Esophagus squamous epithelium (tissue), 5 donors: ENCODE measurements at places on chromosomes 5 and 9.
A peak's percentile ranks its signal among the peaks of the same experiment; 100 is the strongest.

- no peak overlapping the region for H3K4me3 ChIP-seq
- no peak overlapping the region for H3K27ac ChIP-seq
- no peaks in the 10 kb centered on the region for H3K27me3 ChIP-seq
- peaks cover 41% of the 10 kb centered on the region for H3K4me1 ChIP-seq
These were observed 213.4 kb upstream of the ELL2 start for GRCh38 chr5:96175090-96175489.

- DNase-seq: no peak
- H3K4me1 ChIP-seq: peaks cover 3% of the 10 kb centered on the region
- H3K27me3 ChIP-seq: no peaks in the 10 kb centered on the region
- peak overlapping the region; percentile 34 for H3K27ac ChIP-seq
- H3K4me3 ChIP-seq: no peak overlapping the region
These were observed 6.6 kb downstream of the PCDH12 start for GRCh38 chr5:141951332-141951781.

DNA sequence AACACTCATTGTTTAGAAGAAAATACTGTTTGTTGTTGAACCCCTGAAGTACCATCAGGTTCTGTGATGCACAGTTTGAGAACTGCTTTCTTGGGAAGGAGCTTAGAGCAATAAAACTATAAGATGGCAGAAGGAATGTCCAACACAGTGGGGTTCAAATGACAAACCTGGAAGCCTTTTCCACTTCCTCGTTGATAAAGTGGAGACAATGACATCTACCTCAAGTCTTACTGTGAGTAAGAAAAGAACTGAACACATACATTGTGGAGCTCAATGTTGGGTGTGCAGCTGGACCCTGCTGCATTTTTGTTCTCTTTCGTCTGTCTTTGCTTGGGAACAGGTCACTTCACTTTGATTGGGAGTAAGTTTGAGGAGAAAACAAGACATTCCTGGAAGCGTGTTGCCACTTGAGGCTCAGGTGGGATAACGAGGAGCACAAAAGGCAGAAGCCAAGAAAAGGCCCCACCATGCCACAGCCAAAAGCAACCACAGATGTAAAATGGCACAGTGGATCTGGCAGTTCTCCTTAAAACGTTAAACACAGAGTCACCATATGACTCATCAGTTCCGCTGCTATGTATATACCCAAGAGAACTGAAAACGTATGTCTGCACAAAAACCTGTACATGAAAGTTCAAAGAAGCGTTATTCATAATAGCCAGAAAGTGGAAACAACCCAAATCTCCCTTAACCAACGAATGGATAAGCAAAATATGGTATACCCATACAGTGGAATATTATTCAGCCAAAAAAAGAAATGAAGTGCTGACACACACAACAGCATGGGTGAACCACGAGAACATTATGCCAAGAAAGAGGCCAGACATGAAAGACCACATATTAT lies 42.9 kb upstream of the SUB1 start:
- H3K36me3 ChIP-seq: no peaks in the 10 kb centered on the region
- H3K27me3 ChIP-seq: no peaks in the 10 kb centered on the region
- no peak for DNase-seq
- no peak overlapping the region for H3K27ac ChIP-seq
- H3K4me1 ChIP-seq: no peaks in the 10 kb centered on the region

DNA sequence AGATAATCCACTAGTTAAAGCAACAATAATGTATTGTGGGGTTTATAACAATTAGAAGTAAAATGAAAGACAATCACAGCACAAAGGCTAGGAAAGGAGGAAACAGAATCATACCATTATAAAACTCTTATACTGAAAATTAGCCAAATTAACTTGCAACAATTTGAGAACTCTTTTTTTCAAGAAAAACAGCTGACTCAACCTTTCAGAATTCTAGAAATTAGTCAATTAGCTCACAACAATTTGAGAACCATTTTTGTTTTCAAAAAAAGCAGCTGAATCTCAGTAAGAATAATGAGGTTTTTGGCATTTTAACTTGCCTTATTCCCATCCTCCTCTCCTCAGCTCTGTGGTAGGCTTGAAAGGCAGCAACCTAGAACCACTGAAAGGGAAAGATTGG lies 269.9 kb downstream of the NPR3 start:
- H3K36me3 ChIP-seq: no peaks in the 10 kb centered on the region
- no peaks in the 10 kb centered on the region for H3K27me3 ChIP-seq
- no peak overlapping the region for H3K4me3 ChIP-seq
- no peak for DNase-seq
- no peak overlapping the region for H3K27ac ChIP-seq
- no peaks in the 10 kb centered on the region for H3K4me1 ChIP-seq

DNA sequence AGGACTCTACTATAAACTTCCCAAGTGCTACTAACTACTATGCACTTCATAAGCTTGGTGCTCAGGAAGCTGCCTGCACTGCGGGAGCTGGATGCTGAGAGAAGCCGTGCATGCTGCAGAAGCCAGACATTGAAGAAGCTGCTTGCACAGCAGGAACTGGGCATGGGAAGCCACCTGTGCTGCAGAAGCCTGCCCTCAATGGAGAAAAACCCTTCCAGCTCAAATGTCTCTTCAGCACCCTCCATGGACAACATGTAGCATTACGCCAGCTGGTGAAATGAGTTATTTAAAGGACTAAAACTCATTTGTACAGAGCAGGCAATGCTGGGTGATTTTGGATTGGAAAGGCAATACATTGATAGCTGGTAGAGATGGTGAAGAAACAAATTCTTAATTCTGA lies 247.2 kb downstream of the KIF4B start:
- no peaks in the 10 kb centered on the region for H3K27me3 ChIP-seq
- H3K27ac ChIP-seq: no peak overlapping the region
- H3K4me3 ChIP-seq: no peak overlapping the region
- H3K36me3 ChIP-seq: no peaks in the 10 kb centered on the region
- no peak for DNase-seq
- no peaks in the 10 kb centered on the region for H3K4me1 ChIP-seq

DNA sequence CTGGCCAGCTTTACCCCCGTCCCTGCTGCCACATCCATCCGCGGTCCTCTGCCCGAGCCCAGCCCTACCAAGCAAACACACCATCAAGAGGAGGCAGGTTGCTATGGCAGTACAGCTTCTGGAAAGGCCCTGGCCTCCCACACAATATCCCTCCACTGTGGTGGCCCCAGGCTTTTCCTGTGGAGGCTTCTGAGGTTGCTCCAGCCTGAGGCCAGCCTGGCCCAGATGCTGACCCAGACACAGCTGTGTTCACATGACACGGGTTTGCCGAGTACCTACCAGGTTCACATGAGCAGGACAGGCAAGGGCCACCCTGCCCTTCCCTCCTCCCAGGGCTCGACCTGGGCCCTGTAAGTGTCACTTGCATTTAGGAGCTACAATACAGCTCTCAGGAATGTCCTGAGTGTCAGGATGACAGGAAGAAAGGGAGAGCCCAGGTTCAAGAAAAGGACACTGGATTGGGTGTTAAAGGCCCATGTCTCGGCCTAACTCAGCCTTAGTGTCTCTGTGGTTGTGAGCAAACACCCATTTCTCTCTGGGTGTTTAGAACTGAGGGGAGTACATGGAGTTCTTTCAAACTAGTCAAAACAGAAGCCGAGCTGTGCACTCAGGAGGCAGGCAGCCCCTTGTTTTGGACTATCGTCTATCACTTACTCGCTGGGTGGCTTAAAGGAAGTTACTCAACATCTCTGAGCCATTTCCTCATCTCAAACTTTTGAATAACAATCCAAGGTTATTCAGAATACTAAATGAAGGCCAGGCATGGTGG lies 40.2 kb downstream of the NAIF1 start:
- H3K4me1 ChIP-seq: peaks cover 30% of the 10 kb centered on the region
- H3K4me3 ChIP-seq: no peak overlapping the region
- H3K27ac ChIP-seq: peak overlapping the region; percentile 79
- H3K27me3 ChIP-seq: no peaks in the 10 kb centered on the region

DNA sequence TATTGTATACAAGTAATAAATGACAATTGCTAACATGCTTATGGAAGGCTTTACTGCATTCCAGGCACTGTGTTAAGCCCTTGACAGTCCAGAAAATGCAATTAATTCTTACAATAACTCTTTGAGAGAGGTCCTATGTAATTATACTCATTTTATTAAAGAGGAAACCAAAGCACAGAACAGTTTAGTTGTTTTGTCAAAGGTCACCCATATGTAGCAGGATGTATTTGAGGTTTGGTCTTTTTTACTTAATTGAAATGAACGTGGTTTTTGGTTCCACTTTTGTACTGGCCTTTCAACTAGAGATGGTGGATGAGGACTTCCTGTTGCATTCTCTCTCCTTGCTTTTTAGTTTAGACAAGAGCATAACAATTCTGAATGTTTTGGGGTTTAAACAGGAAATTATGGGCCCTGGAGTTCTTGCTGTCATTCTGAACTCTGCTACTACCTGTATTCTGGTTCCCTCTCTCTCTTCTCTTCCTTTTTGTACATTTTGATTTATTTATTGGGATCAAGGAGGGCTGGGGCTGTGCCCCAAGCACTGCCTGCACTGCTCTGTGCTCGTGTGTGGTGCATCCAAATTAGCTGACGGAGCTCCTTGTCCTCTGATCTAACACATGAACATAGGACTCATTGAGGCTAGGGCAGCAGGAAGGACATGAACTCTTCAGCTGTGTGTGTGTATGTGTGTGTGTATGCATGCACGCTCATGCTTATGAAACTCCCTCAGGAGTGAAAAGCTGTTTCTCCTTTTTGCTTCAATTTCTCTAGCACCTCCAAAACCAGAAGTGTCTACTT lies 47.4 kb downstream of the SLC28A3 start:
- no peaks in the 10 kb centered on the region for H3K27me3 ChIP-seq
- H3K4me3 ChIP-seq: no peak overlapping the region
- H3K27ac ChIP-seq: no peak overlapping the region
- H3K36me3 ChIP-seq: no peaks in the 10 kb centered on the region

- no peaks in the 10 kb centered on the region for H3K36me3 ChIP-seq
- DNase-seq: no peak
- no peaks in the 10 kb centered on the region for H3K27me3 ChIP-seq
- no peak overlapping the region for H3K4me3 ChIP-seq
These were observed 202.2 kb downstream of the RGS3 start for GRCh38 chr9:113665756-113666155.
